Activated T-helper 1 cell treated with anti-CD3 and anti-CD28 coated beads, Interleukin-12 subunit alpha, Interleukin-12 subunit beta, Interleukin-2, Interleukin-4 antibody, amounts not matched to agents 30 ng/mL and 10 ng/mL and 1 ng/mL, durations not matched to agents 14 hours and 24 hours and 36 hours (primary cell): ENCODE measurements at places on chromosomes 6 and 20. TPM values are rescaled to one million over a fixed set of nuclear protein-coding genes. Genes with fewer than 3 reads are reported as not detected.
A peak's percentile ranks its signal among the peaks of the same experiment; 100 is the strongest.

DNA sequence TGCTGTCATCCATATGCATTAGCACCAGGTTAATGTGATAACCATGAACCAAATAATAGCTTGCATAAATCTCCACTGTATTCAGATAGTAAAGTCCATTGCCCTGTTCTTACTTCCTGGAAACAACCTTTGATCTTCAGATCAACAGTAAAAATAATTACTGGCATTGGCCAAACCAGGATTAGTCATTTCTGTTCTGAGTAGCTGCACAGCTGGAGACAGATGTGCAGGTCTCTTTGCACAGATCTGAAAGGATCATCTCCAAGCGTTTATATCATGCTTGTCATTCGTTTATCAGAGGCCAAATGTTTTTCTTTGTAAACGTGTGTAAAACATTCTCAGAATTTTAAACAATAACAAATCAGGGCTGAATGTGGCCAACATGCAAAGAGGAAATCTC lies 134.4 kb upstream of the HMGCLL1 start:
- DNase-seq: no peak

GRCh38 chr6:168277274-168277669 lies 42.3 kb downstream of the DACT2 start:
- DNase-seq: no peak

- DNase-seq: no peak
These were observed 165.9 kb downstream of the COL9A1 start for GRCh38 chr6:70136996-70137395.

DNA sequence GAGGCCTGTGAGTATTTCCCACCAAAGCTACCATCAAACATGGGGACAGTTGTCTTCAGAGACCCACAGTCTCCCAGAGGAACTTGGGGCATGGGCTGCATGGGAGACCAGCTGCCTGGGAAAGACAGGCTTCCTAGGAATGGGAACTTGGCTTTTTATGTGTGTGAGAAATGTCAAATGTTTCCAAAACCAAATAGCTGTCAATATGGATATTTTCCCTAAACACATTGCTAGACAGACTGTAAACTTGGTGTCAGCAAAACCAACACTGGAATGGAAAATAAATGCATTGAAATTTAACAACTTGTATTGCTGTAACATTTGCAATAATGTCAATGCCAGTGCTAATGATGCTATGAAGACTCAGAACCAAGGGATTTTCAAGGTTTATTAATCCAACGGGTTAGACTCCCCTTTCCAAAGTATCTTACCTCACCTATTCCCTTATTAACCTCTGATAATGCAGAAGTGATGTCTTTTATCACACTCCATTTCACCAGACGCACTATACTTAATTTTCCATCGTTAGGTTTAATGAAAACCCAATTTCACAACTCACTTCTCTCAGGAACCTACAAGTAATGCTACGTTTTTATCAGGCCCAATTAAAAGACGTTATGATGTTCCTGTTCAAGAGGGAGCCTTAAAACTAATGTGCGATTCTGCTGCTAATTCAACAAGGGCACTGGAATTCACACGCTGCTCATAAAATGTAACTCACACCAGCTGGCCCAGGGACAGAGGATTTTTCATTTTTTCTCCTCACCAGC lies 546.1 kb upstream of the CHD6 start:
- DNase-seq: no peak

DNA sequence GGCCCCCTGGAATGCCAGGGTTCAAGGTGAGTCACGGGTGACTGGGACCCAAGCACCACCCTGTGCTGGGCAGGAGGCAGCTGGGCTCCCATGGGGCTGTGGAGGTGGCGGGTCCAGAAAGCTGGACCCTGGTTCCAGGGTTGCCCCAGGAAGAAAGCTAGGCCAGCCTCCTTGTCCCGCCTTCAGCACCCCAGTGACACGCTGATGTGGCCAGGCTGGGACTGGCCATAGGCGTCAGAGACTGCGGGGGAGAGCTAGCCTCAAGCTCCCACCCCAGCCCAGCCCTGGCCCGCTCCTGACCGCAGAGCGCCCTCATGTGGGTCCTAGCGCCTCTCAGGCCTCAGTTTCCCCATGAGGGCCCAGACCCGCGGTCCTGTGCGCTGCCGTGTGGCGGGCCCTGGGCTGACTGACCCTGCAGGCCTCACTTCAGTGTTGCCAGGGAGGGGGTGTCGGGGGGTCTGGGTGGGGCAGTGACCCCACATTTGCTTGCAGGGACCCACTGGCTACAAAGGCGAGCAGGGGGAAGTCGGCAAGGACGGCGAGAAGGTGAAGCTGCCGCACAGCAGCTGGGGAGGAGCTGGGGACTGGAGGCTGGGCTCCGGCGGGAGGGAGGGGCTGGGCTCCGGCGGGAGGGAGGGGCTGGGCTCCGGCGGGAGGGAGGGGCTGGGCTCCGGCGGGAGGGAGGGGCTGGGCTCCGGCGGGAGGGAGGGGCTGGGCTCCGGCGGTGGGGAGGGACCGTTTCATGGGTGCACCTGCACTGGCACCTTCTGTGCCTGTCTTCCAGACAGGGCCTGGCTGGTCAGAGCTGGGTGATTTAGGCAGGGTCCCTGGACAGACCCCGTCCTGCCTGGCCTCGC lies 7.9 kb downstream of the COL9A3 start:
- peak; percentile 34 for DNase-seq

GRCh38 chr6:125004198-125004597 lies 42.0 kb downstream of the RNF217 start:
- no peak for DNase-seq

DNA sequence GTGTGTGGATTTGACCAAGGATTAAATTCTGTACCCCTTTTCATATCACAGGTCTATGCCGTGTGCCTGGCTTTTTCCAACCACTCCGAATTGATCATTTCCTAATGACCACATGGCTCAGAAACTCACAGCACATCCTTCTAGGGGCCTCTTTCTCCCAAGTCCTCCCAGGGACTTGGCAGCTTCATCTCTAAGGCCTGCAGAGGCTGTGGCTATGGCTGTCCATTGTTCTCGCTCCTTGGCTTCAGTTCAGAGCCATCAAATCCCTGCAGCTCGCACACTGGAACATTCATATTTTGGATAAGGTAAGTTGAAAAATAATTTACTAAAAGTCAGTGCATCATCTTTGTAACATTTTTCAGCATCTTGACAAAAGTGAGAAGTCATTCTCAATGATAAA lies 497.2 kb upstream of the CDH4 start:
- DNase-seq: no peak

- no peak for DNase-seq
These were observed 236.8 kb upstream of the MAN1A1 start for GRCh38 chr6:119586250-119586882.

DNA sequence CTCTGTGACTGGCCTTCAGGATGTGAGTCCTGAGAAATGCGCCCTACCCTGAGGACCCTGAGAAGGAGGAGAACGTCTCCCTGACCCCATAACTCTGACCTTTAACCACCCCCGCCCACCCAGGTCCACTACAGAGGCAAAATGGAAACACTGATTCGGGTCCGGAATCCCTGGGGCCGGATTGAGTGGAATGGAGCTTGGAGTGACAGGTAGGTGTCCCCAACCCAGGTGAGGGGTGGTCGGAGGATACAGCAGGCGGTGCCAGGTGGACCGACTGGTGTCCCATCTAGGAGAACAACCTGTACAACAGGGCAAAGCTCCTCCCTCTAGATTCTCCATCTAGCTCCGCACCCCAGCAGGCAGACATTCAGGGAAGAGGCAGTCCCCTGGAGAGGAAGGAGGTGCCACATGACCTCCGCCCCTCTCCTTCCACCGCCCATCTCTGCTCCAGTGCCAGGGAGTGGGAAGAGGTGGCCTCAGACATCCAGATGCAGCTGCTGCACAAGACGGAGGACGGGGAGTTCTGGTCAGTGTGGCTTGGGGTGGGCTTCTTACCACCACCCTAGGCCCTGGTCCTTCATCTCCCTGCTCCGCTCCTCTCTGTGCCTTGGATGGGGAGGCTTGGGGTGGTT lies 17.6 kb downstream of the CAPN11 start:
- no peak for DNase-seq

- DNase-seq: no peak
These were observed 106.0 kb downstream of the PRIM2 start for GRCh38 chr6:57423468-57423867.

DNA sequence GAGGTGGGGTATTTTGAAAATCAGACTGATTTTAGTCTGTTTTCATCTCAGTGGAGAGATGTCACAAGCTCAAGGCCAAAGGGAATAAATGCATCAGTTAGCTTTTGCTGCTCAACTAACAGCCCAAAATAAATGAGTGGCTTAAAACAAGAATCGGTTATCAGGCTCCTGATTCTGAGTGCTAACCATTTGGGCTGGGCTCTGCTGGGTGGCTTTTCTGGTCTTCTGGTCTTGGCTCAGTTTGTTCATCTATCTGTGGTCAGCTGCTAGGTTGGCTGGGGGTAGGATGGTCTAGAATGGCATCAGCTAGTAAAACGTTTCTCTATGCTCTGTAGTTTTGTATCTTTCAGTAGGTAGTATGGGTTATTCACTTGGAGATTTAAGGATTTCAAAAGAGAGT lies 357.5 kb upstream of the JAG1 start:
- no peak for DNase-seq

DNA sequence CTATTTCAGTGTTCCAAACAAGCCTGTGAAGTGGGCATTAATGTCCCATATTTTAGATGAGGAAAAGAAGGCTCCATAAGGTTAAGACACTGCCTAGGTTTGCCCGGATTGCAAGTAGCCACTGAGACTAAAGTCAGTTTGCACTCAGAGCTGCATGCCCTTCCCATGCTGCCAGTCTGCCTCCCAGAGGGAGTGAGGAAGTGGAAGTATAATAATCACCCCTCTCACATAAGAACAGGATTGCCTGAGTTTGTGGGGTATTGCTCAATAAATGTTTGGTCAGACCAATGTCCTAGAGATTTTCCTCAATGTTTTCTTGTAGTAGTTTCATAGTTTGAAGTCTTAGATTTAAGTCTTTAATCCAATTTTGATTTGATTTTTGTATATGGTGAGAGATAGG lies 43.9 kb upstream of the CLIC5 start:
- DNase-seq: no peak

GRCh38 chr6:74588094-74588832 lies 617.6 kb downstream of the COL12A1 start:
- DNase-seq: no peak

DNA sequence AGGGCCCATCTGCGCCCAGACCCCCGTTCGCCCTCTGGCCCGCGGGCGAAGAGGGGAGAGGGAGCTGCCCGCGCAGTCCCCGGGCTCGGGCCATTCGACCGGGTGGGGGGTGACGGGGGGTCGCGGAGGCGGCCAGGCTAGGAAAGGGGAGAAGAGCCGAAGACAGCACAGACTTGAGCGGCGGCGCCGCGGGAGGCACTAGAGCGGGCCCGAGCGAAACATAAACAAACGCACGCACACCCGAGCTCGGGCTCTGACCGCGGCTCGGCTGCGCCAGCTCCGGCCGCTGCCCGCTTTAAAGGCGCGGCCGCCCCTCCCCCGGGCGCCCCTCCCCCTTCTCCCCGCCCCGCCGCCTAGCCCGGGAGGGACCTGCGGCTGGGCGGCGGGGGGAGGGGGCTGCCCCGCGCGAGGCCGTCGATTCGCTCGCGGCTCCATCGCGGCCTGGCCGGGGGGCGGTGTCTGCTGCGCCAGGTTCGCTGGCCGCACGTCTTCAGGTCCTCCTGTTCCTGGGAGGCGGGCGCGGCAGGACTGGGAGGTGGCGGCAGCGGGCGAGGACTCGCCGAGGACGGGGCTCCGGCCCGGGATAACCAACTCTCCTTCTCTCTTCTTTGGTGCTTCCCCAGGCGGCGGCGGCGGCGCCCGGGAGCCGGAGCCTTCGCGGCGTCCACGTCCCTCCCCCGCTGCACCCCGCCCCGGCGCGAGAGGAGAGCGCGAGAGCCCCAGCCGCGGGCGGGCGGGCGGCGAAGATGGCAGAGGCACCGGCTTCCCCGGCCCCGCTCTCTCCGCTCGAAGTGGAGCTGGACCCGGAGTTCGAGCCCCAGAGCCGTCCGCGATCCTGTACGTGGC lies at the start of gene FOXO3:
TSS of gene FOXO3 (plus strand) at position 455 of the 846 bp plus-strand sequence. CDS start at position 747, 292 bp downstream.
- peak; percentile 37 for DNase-seq

- no peak for DNase-seq
These were observed 55.9 kb upstream of the RNF24 start for GRCh38 chr20:4071178-4071693.

- no peak for DNase-seq
These were observed 55.4 kb downstream of the MRPL14 start for GRCh38 chr6:44071670-44072451.

GRCh38 chr6:158758451-158758860 lies 60.7 kb downstream of the EZR start:
- DNase-seq: no peak

DNA sequence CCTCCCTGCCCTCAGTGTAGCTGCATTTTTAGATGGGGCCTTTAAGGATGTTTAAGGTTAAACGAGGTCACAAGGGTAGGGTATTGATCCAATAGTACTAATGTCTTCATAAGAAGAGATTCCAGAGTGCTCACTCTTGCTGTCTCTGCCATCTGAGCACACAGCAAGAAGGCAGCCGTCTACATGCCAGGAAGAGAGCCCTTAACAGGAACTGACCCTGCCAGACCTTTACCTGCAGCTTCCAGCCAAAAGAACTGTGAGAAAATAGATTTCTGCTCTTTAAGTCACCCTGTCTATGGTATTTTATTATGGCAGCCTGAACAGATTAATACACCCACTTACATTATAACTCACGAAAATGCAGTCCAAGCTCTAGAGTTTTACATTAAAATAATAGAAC lies 685.3 kb upstream of the MARCKS start:
- DNase-seq: no peak

GRCh38 chr6:104640150-104640700 lies 219.5 kb downstream of the HACE1 start:
- no peak for DNase-seq

DNA sequence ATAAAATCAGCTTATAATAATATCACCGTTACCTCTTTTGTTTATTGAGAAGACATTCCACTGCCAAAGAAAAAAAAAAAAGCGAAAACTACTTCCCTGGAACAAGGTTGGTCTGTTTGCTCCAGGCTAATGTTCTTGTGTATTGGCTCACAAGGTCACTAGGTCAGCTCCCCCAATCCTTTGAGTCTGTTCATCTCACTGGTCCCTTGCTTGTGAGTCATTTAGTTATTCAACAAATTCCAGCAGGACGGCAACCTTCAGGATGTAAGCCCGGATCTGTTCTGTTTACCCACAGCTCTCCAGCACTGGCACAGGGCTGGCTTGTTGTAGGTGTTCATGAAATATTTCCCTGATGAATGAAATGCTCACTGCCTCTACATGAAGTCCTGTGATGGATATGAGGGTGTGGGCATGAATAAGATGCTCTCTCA lies 3.3 kb downstream of the ARHGAP40 start:
- no peak for DNase-seq

- DNase-seq: no peak
These were observed 67.1 kb upstream of the ADGRF4 start for GRCh38 chr6:47631269-47631772.

GRCh38 chr6:143191361-143191760 lies 130.7 kb downstream of the AIG1 start:
- DNase-seq: no peak

The HFE gene
- 0.13 and 0.37 TPM in 2 replicates for total RNA-seq

The NCR2 gene
- not detected in 2 replicates for total RNA-seq

The SPATA25 gene
- 0.59 and 1.1 TPM in 2 replicates for total RNA-seq

The RAD21L1 gene
- not detected in 2 replicates for total RNA-seq

The FYN gene
- total RNA-seq: 347 and 355 TPM in 2 replicates

The WFDC12 gene
- not detected in 2 replicates for total RNA-seq

The PDYN gene
- total RNA-seq: not detected in 2 replicates

The MOG gene
- not detected in 2 replicates for total RNA-seq
